Neural crest cell (in vitro differentiated cells): ENCODE measurements at places on chromosomes 11 and 22. TPM values are rescaled to one million over a fixed set of nuclear protein-coding genes. Genes with fewer than 3 reads are reported as not detected.

Gene LARGE2
- 0.48 TPM in 1 of 2 replicates, not detected in the other for total RNA-seq

Gene OTOG
- not detected in 2 replicates for total RNA-seq

Gene ZW10
- total RNA-seq, result 28.2 and 29.2 TPM in 2 replicates

Gene H19
- 71.3 and 71.8 TPM in 2 replicates for total RNA-seq

Gene HPX
- 4.3 and 6.0 TPM in 2 replicates for total RNA-seq

Gene C22orf31
- not detected in 2 replicates for total RNA-seq

Gene ADAMTS15
- 7.5 and 7.7 TPM in 2 replicates for total RNA-seq

Gene HMOX1
- total RNA-seq, result 2.2 and 2.4 TPM in 2 replicates

Gene GAL
- total RNA-seq, result 1.1 and 1.8 TPM in 2 replicates

Gene MPZL2
- not detected in 2 replicates for total RNA-seq
